Cortex of kidney (tissue), 1 donor: ENCODE measurements at places on chromosomes 2 and 18.

DNA sequence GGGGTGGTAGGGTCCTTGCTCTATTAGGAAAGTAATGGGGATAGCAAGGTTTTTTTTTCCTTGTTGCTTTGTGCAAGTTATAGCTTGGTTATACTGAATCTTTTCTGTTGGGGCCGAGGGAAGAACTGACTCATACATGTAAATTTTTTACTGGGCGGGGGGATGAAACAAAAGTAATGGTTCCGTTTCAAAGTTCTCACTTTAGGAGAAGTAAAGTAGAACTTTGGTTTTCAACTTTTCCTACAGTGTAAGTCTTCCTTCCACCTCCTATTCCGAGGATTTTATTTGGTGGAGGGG is 1.1 kb downstream of the AFTPH start:
- no peak for DNase-seq

DNA sequence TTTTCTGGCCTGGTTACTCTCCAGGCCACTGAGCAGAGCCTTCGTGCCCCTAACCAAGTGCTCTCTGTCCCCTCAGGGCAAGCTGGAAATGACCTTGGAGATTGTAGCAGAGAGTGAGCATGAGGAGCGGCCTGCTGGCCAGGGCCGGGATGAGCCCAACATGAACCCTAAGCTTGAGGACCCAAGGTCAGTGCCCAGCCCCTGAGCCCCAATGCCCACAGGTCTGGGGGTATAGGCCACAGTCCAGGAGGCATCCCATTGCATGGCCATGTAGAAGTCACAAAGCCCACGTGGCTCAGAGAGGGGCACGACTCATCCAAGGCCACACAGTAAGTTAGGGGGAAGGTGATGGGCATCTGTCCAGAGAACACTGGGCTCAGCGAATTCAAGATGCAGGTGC is 227.6 kb downstream of the DYSF start:
- no peak for DNase-seq

- no peak for DNase-seq
These were observed 61.3 kb upstream of the SH3RF3 start for GRCh38 chr2:109067631-109068125.

DNA sequence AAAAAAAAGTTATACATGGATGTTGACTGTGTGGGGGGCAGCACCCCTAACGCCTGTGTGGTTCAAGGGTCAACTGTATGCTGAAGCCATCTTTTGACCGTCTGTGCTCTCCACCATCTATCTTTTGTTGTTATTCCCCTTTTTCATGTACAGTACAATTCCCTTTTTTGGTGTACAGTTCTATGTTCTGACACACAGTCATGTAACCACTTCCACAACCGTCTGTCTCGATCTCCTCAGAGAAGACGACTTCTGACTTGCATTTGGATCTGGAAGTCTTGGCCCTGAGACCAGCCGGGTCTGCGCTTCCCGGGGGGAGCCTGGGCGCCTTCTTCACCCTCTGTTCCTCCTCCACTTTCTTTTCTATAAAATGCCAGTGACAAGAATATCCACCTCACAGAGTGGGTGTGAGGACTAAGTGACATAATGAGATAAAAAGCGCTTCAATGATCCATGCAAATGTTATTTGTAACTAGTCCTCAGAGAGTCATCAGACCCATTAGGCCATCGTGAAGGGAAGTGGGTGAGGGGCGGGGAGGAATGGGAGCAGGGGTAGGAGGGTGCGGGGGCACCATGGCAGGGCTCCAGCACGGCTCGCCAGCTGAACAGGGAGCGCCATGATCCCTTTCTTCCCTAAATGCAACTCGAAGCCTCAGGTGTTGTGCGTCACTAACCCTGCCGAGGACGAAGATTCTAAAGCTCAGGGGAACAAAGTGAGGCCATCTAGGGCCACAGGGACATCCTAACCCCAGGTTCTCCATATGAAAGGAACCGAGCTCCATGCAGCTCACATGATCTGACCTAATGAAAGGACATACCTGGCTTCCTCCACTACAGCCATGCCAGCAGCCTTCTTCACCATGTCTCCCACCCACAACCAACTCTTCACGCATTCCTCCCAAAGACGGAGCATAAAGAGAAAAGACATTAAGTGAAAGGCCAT is 16.6 kb downstream of the ADCY3 start:
- DNase-seq, result no peak

- DNase-seq, result no peak
These were observed 79.4 kb downstream of the SPRED2 start for GRCh38 chr2:65353046-65353445.

DNA sequence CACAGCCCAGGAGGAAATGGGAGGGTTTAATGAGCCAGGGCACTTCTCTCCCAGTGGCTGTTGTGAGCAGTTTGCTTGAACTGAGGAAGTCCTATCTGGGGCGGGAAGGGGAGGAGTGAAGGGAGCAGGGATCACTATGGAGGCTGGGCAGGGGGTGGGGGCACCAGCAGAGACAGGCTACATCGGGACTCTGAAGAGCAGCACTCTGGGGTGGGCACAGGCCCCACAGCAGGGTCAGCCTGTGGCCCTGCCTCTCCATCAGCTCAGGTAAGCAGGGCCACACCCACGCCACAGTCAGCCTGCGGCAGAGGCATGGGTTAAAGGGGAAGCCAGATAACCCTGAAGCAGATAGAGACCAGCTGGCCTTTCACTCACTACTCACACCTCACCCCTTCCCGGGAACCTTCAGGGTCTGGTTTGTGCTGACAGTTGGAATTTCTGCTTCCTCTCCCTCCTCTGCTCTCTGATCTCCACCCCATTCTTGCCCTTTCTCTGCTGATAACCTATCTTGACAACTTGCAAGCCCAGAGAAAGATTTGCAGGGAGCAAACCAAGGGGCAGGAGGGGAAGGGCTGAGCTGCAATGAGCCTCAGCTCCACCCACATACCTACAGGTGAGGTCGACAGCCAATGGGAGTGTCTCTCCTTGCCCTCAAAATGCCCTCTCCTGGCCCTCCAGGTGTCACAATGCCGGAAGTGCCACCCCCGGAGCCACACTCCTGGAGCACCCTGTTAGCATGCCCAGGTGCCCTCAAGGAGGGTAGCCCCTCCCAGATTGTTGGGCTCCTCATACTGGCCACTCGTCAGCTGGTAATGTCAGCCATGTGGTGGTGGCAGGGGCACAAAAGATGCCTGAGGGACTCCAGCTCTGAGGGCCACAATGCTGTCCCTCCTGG is 3.7 kb downstream of the SIGLEC15 start:
- no peak for DNase-seq

GRCh38 chr2:52934920-52935640 is 832.5 kb upstream of the CHAC2 start:
- no peak for DNase-seq

DNA sequence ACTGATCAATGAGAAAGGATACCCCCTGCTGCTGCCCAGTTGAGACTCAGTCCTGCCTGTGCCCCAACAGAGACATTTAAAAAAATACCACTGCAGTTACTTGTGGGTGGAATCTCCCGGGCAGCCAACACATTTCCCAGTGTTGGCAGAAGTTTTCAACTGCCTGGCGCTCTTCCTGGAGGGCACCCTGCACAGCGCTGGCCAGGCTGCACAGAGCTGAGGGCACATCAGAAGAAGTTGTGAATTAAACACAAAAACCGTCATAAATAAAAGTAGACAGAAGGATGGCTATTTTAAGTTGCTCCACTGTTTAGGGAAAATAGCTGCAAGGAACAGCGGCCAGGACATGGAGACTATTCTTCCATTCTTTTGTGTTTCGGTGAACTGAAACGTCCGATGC is 110.2 kb upstream of the THOC1 start:
- DNase-seq, result no peak

- DNase-seq, result no peak
These were observed 164.0 kb downstream of the EN1 start for GRCh38 chr2:118683460-118683859.

DNA sequence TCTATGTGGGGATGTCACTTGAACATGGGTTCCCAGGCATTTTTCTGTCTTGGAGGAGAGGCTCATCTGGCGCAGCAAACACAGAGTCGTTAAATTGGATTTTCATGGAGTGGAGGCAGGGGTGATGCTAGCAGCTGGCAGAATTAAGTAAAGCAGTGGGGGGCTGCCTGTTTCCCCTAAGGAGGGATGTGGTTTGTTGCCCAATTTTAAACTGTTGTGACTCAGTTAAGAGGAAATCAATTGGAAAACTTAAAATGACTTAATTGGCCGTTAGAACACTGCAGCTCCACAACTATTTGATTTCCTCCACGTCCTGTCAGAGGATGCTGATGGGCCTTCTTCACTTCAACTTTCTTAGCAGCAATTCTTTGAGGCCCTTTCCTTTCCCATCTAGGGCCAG is 354.1 kb upstream of the ATP5MC3 start:
- no peak for DNase-seq

- no peak for DNase-seq
These were observed 1.5 kb upstream of the PCBP1 start for GRCh38 chr2:70085711-70086277.

GRCh38 chr2:8436585-8436984 is 245.3 kb upstream of the ID2 start:
- DNase-seq, result no peak

- DNase-seq, result no peak
These were observed 41.5 kb upstream of the CABLES1 start for GRCh38 chr18:23093772-23094171.

DNA sequence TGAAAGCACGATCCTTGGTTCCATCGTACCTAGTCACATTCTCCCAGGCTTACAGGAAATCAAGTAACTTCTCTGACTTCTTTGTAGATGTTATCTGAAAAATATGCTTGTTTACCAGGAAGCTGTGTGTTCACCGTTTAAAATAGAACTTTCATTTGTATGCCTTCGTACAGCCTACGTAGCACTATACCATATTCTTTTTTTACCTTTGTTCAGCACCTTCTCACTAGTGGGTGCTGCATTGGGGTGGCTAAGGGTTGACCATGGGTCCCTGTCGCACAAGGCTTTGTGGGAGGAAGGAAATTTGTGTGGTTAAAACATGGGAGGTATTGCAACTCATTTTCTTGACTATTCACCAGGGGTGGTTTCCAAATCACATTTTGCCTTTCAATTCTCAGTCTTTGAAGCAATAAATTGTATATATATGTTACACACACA is 16.6 kb downstream of the MALT1 start:
- DNase-seq, result no peak

- DNase-seq, result no peak
These were observed 51.3 kb downstream of the RMDN2 start for GRCh38 chr2:37976411-37976810.

DNA sequence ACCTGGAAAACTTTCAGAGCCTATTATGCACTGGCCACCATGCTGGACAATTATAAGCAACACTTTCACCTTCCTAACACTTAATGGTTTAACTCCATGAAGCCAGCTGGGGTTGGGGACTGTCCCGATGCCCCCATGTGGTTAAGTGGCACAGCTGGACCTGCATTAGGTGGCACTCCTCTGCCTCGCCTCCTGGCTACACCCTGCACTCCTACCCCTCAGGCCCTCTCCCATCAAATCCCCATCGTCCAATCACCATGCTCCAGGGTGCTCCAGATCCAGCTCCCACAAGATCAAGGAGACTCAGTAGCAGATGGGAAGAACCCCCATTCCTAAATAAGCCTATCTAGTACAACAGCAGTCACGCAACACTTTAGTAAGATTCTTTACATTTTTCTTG is 53.8 kb downstream of the HDLBP start:
- DNase-seq, result no peak

GRCh38 chr18:21897811-21898210 is 157.2 kb downstream of the MIB1 start:
- DNase-seq, result no peak

DNA sequence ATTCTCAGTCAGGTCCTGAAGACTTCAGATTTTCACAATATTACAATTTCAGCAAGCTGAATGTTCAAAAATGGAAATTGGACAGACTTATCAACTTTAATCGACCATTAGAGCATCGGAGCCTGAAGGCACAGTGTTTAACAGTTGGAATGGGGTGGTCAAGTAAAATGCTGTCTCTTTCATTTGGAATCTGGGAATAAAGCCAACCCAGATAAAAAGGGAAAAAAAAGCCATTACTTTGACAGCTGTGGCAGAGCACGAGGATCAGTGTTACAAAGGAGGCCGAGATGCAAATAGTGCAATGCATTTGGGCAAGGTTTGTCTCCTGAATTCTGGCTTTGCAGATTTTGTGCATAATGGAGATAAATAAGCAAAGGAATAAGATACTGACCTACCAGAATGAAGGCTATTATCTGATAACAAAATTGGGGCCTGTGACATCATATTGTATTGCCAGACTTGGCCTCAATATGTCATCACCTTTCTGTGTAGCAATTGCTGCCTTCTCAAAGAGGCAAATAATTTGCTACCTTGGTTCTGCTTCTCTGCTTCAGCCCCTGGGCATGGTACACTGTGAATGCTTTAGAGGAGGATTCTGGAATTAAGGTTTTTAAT is 277.5 kb upstream of the KLHL29 start:
- DNase-seq, result no peak

- DNase-seq, result no peak
These were observed 2.5 kb downstream of the KLF7 start for GRCh38 chr2:207163053-207163755.

- no peak for DNase-seq
These were observed 46.2 kb upstream of the ACMSD start for GRCh38 chr2:134792186-134792585.

DNA sequence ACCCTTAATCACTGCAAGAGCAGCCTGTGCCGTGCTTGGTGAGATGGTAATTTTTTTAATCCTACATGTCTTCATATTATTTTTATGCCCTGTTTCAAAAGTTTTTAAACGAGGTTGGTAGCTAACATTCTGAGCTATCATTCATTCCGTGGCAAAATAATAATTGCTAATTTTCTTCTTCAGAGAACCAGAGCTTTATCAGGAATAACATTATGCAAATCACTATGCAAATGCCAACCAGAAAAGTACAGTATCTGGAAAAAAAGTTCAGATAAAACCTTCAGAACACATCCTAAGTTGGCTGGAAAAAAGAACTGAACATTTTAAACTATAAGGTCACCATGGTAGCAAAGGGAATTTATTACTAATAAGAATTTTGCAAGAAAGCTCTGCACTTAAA is 165.1 kb upstream of the NABP1 start:
- DNase-seq, result no peak

GRCh38 chr2:138309760-138310159 is 191.8 kb upstream of the SPOPL start:
- no peak for DNase-seq

DNA sequence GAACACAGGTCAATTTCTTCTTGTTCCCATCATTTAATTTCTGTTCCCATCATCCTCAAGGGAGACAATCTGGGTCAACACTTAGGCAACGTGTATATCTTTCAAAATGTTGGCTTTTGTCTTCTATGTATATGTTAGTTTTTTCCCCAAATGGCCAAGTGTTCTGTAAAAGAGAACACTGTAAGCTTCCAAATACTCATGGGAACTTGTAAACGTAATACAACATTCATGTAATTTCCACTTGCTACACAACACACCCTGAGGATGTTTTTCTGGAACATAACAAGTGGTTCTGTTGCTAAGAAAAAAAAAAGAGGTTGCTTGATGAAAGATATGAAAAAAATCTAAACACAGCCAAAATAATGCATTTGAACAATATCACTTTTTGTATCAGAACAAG is 149.1 kb downstream of the ATAD2B start:
- no peak for DNase-seq

DNA sequence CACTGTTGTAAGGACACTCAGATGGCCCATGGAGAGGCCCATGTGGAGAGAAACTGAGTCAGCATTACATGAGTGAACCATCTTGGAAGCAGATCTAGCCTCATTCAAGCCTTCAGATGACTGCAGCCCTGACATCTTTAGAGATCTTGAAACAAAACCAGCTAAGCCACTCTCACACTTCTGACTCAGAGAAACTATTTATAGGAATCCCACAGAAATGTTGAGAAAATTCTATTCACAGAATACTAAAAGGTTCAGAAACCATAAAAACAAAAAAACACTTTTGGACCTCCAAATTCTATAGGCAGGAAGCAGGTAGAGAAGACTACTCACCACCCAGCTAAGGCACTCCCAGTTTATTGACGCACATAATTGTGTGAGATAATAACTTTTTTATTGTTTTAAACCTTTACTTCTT is 8.7 kb downstream of the TMEM169 start:
- DNase-seq, result no peak
